ENCODE measurements at places on chromosomes 3 and 15. TPM values are rescaled to one million over a fixed set of nuclear protein-coding genes. Genes with fewer than 3 reads are reported as not detected.

The ARID3B gene
- total RNA-seq, result 17.7 TPM

The FBXO40 gene
- not detected for total RNA-seq

The ISLR2 gene
- total RNA-seq, result not detected

The IL17RE gene
- not detected for total RNA-seq

The GRAMD2A gene
- not detected for total RNA-seq

The EOMES gene
- 0.60 TPM for total RNA-seq

The CIB2 gene
- total RNA-seq, result 1.1 TPM

The PIK3CB gene
- total RNA-seq, result 35.3 TPM

The GOLGA8N gene
- total RNA-seq, result 1.5 TPM

The BFSP2 gene
- total RNA-seq, result 33.1 TPM

GRCh38 chr3:153232851-153233271 is 70.8 kb downstream of the RAP2B start:
- DNase-seq, result no peak

DNA sequence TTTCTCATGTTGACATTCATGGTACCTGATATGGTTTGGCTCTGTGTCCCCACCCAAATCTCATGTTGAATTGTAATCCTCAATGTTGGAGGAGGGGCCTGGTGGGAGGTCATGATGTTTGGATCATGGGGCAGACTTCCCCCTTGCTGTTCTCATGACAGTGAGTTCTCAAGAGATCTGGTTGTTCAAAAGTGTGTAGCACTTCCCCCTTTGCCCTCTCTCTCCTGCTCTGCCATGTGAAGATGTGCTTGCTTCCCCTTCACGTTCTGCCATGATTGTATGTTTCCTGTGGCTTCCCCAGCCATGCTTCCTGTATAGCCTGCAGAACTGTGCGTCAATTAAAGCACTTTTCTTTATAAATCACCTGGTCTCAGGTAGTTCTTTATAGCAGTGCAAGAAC is 3.3 kb upstream of the UBL7 start:
- peak; percentile 57 for DNase-seq

DNA sequence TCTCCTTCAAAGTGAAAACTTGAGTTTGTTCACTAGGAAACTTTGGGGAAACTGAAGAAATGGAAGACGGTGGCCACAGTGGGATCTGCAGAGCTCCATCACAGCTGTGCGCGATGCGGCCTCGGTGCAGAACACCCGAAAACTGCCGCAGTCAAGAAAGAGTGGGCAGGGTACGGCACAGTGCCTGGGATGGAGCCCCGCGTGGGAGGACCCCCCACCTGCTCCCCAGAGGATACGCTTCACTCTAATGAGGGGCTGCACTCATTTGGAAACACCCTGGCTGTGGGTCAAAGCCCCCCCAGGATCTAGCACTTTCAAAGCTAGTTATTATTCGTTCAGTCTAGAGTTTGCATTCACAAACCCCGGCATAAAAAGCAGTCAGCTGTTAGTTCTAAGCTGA is 9.5 kb downstream of the ADAMTS17 start:
- DNase-seq, result no peak

- no peak for DNase-seq
Observed at GRCh38 chr15:98646546-98647025, 1.8 kb upstream of the IGF1R start.

GRCh38 chr3:144032531-144033239 is 61.1 kb downstream of the DIPK2A start:
- DNase-seq, result no peak

- no peak for DNase-seq
Observed at GRCh38 chr3:33430061-33430460, 10.1 kb downstream of the UBP1 start.

DNA sequence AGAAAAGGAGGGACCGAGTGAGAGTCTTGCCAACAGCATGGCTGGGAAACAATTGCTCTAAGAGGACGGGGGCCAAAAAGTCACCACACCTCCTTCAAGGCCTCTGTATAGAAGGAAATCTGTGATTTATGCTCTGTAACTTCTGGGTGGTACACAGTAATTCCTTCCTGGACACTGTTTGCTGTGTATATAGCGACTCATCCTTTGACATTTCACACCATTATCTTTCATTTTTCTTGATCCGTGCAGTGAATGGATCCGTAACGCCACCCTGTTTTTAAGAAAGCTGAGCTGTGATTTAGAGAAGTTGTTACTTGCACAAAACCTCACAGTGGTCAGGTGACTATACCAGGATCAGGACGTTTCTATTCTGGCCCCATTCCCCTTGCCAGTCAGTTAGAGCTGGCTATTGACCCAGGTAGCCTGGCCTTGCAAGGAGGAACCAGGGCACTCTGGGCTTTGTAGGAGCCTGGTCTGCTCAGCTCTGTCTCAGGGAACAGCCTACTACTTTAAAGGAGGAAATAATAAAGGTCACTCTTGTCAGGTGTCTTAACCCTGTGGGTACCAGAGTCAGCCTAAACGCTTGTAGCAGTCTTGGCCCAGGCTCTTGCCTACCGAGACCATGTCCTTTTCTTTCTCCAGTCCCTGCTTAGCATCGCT is 86.5 kb upstream of the MYZAP start:
- no peak for DNase-seq

- no peak for DNase-seq
Observed at GRCh38 chr3:129358772-129359371, 69.6 kb downstream of the EFCAB12 start.

DNA sequence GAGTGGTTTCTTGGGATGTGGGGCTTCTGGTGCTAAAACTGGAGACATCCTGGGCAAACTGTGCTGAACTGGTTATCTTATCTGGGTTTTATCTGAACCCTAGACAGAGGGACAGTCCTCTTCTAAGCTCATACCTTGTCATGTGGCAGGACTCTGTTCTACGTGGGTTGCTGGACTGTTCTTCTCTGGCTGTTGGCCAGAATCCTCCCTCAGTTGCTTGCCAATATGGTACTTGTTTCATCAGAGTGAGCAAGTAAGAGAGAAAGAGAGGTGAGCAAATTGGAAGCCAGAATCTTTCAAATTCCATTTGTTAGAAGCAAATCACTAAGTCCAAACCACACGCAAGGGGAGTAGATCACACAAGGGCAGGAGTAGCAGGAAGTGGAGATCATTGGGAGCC is 291.5 kb upstream of the TBL1XR1 start:
- DNase-seq, result no peak

DNA sequence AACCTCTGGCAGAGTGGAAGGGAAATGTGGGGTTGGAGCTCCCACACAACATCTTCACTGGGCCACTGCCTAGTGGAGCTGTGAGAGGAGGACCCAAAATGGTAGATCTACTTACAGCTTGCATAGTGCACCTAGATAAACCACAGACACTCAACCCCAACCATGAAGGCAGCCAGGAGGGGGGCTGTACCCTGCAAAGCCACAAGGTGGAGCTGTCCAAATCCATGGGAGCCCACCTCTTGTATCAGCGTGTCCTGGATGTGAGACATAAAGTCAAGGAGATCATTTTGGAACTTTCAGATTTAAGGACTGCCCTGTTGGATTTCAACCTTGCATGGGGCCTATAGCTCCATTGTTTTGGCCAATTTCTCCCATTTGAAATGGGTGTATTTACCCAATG is 20.9 kb downstream of the TP63 start:
- peak; percentile 64 for DNase-seq

DNA sequence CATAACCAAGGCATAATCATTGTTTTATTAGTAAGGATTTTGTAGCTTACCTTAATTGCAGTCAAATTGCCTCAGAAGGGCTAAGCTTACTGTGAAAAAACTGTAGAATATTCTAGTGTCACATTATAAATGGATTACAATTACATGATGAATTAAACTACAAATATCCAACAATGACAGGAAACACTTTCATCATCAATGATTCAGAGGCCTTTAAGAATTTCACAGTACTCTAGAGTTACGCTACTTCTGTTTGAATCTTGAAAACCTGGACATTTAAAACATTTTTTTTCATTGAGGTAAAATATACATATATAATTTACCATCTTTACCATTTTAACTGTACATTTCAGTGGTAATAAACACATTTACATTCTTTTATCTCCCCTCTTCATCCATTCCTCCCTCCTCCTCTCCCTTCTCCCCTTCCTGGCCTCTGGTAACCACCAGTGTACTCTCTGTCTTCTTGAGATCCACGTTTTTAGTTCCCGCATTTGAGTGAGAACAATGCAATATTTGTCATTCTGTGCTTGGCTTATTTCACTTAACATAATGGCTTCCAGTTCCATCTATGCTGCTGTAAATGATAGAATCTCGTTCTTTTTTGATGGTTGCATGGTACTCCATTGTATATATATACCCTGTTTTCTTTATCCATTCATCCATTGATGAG is 54.7 kb downstream of the GJD2 start:
- no peak for DNase-seq

- no peak for DNase-seq
Observed at GRCh38 chr15:85477061-85477460, 96.7 kb downstream of the AKAP13 start.

GRCh38 chr3:134471521-134472193 is 14.1 kb downstream of the ANAPC13 start:
- DNase-seq, result no peak

DNA sequence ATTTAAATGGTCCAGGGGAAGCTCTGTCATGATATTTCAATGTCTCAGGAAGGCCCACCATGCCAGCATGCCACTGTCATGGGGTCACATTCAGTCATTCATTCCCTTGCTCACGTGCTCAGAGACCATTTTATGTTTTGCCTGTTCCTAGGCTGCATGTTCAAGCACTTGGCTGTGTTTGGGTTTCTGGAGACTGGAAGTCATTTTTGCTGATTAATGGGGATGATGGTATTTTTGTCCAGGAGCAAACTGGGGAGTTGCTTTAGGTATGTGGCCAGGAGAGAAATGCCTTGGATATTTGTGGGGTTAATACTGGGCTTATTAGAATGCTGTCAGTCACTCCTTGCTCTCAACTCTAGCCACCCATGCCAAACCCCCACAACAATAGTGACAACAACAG is 303.5 kb downstream of the PTPRG start:
- DNase-seq, result no peak

DNA sequence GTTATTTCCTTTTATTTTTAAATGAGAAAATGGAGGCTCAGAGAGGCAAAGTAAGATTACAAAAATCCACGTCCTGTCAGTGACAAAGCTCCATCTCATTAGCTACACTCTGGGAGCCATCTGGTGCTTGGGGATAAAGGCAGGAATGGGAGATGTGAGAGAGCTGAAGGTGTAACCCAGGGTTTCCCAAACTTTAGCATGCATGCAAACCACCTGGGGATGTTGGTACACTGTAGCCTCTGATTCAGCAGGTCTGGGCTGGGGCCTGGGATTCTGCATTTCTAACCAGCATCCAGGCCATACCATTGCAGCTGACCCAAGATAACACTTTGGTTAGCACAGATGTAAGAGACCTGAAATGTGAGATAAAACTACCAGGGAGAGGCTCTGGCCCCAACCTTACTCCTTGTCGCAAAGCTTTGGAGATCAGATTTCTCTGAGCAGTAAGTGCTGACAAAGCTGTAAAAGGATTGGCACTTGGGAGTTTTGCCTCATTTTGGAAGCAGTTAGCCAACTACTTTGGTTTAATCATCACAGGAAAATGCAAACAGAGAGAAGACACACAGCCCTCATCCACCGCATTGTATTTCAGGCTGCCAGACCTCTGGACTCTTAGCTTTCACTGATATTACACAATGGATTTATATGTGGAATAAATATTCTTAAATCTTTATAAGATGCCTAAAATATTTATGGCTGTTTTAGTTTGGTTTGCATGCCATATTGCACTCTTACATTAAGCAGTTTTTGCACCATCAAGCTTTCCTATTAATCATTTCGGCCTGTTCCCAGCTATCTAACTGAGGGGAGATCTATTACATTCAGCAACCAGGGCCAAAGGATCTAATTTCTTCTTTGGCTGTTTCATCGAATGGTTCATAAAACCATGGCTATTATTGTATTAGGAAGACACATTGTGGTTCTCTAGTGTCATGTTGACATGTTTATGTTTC is 263.0 kb downstream of the EBLN2 start:
- no peak for DNase-seq

DNA sequence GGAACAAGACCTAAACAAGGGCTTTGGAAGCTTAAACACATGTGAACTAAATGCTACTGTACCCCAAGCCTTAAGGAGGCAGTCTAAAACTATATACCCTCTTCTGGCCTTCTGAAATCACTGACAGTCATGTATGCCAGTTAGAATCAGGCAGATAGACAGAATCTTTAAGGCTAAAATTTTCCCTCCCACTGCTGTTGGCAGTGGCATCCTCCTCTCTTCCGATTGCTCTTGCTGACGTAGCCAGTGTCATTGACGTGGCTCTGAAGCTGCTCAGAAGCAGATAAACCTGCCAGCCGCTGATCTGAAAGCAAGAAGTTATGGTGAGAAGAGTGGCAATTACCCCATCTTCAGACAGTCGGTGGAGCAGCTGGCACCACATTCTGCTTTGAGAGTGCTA is 3.3 kb downstream of the RYR3 start:
- no peak for DNase-seq

GRCh38 chr3:99319961-99320360 is 318.4 kb upstream of the COL8A1 start:
- DNase-seq, result no peak

GRCh38 chr3:63979093-63979885 is 44.0 kb downstream of the PSMD6 start:
- DNase-seq, result no peak

GRCh38 chr3:10361375-10361774 is 40.5 kb upstream of the SEC13 start:
- no peak for DNase-seq

DNA sequence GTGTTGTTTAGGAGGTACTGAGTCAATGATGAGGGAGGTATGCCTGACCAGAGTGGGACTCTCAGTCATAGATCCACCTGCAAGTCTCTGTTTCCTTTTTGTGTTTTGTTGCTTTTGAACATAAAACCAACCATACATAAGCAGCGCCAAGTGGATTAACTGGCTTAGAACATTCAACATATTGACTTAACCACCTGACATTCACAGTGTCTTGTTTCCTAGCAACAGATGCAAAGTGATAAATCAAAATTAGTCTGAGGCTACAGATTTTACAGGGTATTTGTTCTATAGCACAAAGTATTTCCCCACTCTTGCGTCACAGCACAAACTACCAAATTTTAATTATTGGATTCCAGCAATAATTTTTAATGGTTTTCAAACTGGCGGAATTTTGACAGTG is 283.8 kb downstream of the BBX start:
- no peak for DNase-seq

DNA sequence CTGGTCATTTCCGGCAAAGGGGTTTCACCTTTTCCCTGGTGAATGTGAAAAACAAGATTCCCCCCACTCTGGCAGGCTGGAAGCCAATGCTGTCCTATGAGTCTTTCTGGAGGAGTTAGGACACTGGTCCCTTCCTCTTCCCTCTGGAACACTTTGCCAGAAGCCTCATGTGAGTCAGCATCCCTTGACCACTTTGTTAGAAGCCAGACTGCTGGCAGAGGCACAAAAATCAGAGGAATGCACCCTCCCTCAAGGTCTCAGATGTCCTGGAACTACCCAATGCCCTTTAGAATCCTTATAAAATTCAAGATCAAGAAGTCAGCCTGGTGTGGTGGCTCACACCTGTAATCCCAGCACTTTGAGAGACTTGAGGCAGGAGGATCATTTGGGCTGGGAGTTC is 26.6 kb downstream of the ITGB5 start:
- DNase-seq, result no peak

DNA sequence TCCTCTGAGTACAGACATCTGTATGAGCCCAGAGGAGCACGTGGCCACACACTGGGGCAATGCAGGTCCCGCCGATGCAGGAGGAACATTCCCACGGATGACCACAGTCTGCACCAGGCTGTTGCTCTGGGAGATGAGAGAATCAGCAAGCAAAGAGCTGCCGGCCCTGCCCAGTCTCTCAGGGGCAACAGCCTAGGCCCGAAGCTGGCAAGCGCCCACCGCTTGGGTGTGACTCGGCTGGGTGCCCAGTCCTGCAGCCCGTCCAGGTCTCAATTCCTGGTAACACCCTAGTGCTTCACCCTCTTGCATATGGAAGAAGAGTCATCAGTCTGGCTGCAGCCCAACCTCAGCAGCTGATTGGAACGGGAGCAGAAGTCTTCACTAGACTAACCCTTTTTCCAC is 153.7 kb upstream of the HES1 start:
- no peak for DNase-seq
